ENCODE measurements at places on chromosomes 4 and X.
A peak's percentile ranks its signal among the peaks of the same experiment; 100 is the strongest.

GRCh38 chr4:77802402-77802801, 16.8 kb downstream of the CNOT6L start:
- DNase-seq = no peak

- DNase-seq = no peak
Observed at GRCh38 chrX:13552892-13553291, 16.5 kb upstream of the EGFL6 start.

- no peak for DNase-seq
Observed at GRCh38 chr4:60187428-60187827, 1012.7 kb upstream of the ADGRL3 start.

DNA sequence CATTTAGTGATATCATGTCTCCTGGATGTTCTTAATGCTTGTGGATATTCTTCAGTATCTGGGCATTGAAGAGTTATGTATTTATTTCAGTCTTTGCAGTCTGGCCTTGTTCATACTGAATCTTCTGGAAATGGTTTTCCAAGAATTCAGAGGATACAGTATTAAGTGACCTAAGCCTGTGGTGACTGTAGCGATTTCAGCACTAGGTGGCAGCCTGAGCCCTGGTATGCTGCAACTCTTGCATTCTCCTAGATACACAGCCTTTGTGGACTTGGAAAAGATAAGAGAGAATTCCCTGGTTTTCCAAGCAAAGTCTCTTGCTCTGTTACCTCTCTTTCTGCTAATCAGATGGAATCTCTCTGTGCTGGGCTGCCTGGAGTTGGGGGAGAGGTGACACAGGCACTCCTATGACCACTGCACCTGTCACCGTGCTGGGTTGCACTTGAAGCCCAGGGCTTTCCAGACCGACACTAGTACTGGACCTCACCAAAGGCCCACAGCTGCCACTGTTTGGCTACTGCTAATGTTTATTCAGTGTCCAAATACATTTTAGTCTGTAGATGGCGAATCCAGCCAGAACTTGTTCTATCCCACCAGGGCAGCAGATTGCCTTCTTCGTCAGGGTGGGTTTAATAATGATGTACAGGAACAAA, 19.3 kb upstream of the SPIN2A start:
- no peak for DNase-seq

- DNase-seq = no peak
Observed at GRCh38 chr4:170089274-170089667, 485 bp downstream of the AADAT start.

GRCh38 chrX:96407501-96407900, 277.1 kb upstream of the DIAPH2 start:
- no peak for DNase-seq

DNA sequence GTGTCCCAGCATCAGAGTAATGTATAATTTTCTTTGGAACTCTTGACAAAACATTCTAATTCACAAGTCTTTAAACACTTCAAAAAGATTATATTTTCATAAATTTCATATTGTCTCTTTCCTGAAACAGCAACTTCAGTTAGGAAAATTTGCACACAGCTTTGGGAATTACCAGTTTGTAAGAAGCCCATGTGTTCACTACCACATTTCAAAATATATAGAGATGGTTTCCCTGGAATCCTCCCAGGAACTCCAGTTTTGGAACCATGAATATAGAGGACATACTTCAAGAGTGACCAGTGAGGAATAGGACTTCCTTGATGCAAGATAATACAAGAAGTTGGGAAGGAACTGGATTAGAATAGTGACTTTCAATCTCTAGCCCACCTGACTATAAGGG, 28.7 kb upstream of the HPGDS start:
- DNase-seq = no peak

DNA sequence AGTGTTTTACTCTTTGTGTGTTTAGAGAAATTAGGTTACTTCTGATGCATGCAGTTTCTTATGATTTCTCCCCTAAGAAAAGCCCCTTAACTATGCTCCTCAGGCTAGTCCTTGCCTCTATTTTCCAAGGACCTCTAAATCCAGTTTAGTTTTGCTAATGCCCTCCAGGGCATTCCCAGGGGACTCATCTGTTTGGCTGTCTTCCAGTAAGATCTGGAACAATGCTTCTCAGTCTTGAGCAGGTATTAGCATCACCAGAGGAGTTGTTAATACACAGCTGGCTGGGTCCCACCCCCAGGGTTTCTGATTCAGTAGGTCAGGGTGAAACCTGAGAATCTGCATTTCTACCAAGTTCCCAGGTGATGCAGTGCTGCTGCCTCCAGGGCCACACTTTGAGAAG, 56.9 kb downstream of the OTC start:
- DNase-seq = no peak

- DNase-seq = no peak
Observed at GRCh38 chr4:143512978-143513313, 556 bp upstream of the SMARCA5 start.

- no peak for DNase-seq
Observed at GRCh38 chr4:186902361-186902760, 178.7 kb upstream of the FAT1 start.

- peak; percentile 61 for DNase-seq
Observed at GRCh38 chrX:39645178-39645895, 452.4 kb downstream of the BCOR start.

- DNase-seq = no peak
Observed at GRCh38 chrX:155027509-155028066, 944 bp downstream of the FUNDC2 start.

DNA sequence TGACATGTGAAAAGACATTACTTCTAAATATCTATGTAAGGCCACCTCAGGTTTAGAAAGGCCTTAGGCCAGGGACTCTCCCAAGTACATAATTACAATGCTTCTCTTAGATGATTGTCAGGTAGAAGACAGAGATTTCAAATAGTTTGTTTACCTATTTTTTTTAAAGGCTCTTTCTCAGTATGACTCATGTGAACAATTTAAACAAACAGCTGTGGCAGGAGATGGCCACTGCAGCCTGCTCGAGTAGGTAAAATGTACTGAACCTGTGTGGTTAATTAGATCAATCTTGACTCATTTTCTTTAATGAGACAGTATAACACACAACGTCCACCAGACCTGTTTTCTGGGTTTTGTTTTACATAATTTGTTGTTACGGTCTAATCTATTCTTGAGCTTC, 50.2 kb downstream of the LEF1 start:
- DNase-seq = no peak

- DNase-seq = no peak
Observed at GRCh38 chr4:102849579-102850104, 19.1 kb upstream of the CISD2 start.

GRCh38 chr4:182745237-182745636, 171.9 kb downstream of the DCTD start:
- DNase-seq = no peak

- DNase-seq = no peak
Observed at GRCh38 chr4:7811536-7812191, 128.0 kb downstream of the AFAP1 start.

DNA sequence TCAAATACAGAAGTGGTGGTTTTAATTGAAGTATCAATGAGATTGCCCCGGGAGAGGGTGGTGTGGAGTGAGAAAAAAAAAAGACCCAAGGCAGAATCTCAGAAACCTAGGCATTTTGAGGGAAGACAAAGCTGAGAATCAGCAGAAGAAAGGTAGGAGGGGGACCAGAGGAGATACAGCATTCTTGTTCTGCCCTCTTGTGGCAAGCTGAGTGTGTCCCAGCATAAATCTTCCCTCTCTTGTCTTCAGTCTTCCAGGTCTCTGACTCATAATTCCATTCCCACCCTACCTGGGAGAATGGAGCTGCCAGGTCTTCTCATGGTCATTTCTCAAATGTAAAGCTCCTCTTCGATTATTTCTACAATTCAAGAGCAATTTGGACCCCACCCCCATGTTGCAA, 32.7 kb upstream of the MAGED1 start:
- DNase-seq = no peak

- DNase-seq = no peak
Observed at GRCh38 chr4:41178372-41179370, 35.7 kb downstream of the APBB2 start.

DNA sequence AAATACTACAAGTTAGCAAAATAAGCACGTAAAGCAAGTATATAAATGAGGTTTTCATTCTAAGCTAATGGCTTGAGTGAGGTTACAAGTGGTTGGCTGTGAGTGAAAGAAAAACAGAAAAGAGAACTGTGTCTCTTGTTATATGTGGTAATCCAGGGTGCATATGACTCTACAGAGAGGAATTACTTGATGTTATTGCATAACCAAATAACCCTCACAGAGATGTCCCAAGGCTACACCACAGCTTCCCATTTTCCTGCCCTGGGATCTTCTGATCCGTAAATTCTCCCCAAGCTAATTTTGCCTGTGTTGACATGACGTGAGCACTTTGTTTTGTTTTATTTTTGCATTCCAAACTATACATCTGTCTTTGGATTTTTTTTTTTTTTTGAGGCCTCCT, 470.0 kb upstream of the INTU start:
- no peak for DNase-seq

DNA sequence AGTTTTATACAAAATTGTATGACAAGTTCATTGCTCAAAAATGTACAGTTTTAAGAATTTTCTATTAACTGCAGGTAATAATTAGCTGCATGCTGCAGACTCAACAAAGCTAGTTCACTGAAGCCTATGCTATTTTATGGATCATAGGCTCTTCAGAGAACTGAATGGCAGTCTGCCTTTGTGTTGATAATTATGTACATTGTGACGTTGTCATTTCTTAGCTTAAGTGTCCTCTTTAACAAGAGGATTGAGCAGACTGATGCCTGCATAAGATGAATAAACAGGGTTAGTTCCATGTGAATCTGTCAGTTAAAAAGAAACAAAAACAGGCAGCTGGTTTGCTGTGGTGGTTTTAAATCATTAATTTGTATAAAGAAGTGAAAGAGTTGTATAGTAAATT, 131.0 kb downstream of the TET2 start:
- no peak for DNase-seq

DNA sequence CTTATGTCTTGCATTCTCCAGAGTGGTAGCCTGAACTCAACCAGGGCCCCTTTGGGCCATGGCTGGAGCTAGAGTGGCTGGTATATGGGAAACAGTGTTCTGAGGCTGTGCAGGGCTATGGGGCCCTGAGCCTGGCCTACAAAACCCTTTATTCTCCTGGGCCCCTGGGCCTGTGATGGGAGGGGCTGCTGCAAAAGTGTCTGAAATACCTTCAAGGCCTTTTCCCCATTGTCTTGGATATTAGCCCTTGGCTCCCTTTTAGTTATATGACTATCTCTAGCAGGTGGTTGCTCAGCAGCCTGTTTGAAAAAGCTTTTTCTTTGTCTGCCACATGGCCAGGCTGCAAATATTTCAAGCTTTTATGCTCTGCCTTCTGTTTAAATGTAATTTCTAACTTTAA, 22.5 kb downstream of the APOOL start:
- no peak for DNase-seq

GRCh38 chr4:9987749-9988362, 33.4 kb downstream of the SLC2A9 start:
- no peak for DNase-seq

GRCh38 chr4:119763386-119763785, 134.8 kb upstream of the PDE5A start:
- no peak for DNase-seq

DNA sequence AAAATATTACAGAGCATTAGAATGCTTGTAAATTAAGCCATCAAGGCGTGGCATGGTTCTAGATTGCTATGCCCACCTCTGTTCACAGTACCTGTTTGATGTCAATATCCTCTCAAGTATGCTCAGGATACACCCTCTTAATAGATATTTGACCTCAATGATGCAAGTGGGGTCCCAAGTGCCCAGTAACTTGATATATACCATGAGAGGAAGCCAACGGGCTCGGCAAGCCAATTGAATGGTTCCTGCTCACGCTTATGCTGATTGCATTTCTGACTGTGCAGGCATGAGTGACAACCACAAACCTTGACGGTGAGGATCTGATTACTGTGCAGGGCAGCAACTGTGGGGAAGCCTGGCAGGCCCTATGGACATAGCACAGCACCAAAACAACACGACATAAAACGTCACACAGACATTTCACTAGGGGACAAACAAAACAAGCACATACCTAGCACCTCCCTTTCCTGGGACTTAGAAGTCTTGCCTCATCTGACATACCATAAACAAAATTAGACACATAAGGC, 179.1 kb upstream of the ETNPPL start:
- DNase-seq = no peak

- DNase-seq = no peak
Observed at GRCh38 chr4:154082760-154083535, 294.1 kb upstream of the SFRP2 start.

GRCh38 chr4:79913581-79913980, 159.4 kb downstream of the ANTXR2 start:
- no peak for DNase-seq

- no peak for DNase-seq
Observed at GRCh38 chr4:2964706-2965258, 1.4 kb downstream of the GRK4 start.

GRCh38 chr4:85106166-85106565, 139.7 kb upstream of the WDFY3 start:
- DNase-seq = no peak

- no peak for DNase-seq
Observed at GRCh38 chrX:119604766-119605463, 1.3 kb downstream of the NKRF start.

DNA sequence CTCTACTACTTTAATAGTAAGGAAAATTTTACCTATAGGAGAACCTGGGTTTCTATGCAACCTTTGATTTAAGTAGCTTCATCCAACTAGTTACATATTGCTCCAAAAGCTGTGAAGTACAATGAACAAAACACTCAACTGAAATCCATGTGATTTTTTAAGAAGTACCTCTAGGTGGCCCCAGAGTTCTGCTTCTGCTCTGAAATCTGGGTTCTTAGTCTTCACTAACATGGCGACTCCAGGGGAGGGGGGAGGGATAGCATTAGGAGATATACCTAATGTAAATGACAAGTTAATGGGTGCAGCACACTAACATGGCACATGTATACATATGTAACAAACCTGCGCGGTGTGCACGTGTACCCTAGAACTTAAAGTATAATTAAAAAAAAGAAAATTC, 73.4 kb upstream of the MAGEB2 start:
- DNase-seq = no peak

DNA sequence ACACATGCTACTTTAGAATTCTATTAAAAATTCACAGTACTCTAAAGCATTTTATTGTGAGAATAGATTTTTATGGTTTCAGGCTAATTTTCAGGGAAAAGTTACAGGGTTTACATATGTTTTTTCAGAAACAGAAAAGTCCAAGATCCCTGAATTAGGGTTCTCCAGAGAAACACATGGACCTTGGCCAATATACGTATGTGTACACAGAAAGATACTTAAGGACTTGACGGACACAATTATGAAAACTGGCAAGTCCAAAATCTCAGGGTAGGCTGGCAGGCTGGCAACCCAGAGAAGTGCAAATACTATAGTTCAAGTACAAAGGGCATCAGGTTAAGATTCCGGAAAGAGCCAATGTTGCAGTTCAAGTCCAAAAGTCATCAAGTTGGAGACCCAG, 1897.8 kb upstream of the PCDH10 start:
- DNase-seq = no peak

GRCh38 chr4:153469031-153469430, 2.9 kb downstream of the TMEM131L start:
- DNase-seq = no peak

DNA sequence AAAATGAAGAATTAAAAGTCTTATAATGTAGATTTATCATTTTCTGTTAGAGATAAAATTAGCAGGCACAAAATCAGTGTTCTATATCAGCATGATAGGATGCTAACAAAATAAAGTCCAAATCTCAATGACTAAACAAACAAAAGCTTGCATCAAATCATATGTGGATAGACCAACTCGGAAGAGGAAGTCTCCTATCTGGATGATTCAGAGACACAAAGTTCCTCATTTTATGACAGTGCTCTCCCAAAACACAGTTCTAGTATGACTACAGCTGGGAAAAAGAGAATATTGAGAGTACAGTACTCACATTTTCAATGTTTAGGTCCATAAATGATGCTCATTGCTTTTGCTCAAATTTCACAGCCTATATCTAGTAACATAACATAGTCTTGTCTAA, 376.1 kb upstream of the CTSO start:
- DNase-seq = no peak

Measured in hematopoietic multipotent progenitor cell (in vitro differentiated cells).